GM12891 (cell line): ENCODE measurements at places on chromosomes 2 and 18.
A peak's percentile ranks its signal among the peaks of the same experiment; 100 is the strongest.

DNA sequence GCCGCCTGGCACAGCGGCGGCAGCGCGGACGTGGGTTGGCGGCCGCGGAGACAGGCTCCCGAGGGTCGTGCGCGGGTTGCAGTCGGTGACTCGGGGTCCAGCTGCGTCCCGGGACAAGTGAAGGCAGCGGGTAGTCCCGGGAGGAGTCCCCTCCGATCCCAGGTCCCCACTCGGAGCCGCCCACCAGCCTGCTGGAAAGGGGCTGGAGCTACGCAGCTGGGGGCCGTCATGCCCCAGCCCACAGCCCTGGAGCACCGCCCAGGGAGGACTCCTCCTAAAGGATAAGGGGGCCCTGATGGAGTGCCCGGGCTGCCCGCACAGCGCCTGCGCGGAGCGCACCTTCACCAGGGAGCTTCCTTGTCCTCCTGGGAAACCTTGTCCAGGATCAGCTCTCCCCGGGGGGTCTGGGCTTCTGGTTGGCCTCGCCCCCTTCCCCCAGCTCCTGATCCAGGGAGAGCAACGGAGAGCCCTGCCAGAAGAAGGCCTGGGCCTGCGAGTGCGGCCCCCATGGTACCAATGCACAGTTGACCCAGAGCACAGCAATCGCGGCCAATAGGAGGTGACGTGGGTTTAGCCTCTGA is 25.9 kb upstream of the ALPP start:
- no peak for DNase-seq

DNA sequence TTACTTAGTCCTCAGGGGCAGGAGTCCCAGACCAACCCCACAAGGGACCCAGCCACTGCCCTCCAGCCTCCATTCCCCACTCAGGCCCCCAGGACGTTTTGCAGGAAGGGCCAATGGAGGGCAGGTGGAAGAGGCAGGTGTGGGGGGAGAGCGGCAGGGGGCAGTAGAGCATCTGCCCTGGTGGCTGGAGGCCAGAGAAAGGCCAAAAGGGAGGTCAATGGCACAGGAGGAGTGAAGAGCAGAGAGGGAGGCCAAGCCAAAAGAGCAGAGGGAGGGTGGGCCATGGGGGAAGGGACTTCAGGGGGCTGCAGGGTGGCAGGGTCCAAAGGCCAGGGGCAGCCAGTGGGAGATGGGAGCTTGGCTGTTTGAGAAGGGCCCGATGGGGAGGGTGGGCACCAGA is 17.3 kb upstream of the GPR55 start:
- DNase-seq, result no peak

- no peak for DNase-seq
These were observed 8.5 kb downstream of the FMNL2 start for GRCh38 chr2:152343426-152343825.

- no peak for DNase-seq
These were observed 30.8 kb downstream of the ADAM23 start for GRCh38 chr2:206474099-206474498.

DNA sequence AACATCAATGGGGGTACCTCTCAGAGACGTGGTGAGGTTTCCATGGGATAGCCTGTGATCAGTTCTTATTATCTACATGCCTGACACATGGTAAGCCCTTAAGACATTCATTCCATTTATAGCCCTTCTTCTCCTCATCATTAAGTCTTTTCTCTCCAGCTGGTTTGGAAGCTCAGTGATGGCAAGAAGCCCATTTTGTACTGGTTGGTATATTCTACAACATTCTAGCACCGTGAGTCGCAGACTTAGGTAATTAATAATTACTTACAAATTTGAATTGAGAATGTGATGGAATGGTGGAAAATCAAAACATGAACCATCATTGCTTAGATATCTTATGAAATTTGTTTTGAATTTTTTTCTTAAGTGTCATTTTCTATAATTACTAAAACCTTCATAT is 472.6 kb downstream of the DLGAP1 start:
- DNase-seq, result no peak

- DNase-seq, result peak; percentile 5
These were observed 127.6 kb upstream of the SPOPL start for GRCh38 chr2:138373993-138374408.

DNA sequence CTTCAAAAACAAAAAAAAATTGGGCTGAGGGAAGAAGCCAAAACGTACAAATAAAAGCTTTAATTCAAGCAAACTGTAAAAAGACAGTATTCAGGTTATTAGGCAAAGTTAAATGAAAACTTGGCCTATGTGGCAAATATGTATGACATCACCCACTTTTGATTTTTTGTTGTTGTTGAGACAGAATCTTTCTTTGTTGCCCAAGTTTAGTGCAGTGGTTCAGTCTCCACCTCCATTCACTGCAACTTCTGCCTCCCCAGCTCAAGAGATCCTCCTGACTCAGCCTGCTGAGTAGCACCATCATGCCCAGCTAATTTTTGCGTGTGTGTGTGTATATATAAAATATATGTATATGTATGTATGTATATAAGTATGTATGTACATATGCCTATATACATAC is 440.4 kb upstream of the NRXN1 start:
- no peak for DNase-seq

DNA sequence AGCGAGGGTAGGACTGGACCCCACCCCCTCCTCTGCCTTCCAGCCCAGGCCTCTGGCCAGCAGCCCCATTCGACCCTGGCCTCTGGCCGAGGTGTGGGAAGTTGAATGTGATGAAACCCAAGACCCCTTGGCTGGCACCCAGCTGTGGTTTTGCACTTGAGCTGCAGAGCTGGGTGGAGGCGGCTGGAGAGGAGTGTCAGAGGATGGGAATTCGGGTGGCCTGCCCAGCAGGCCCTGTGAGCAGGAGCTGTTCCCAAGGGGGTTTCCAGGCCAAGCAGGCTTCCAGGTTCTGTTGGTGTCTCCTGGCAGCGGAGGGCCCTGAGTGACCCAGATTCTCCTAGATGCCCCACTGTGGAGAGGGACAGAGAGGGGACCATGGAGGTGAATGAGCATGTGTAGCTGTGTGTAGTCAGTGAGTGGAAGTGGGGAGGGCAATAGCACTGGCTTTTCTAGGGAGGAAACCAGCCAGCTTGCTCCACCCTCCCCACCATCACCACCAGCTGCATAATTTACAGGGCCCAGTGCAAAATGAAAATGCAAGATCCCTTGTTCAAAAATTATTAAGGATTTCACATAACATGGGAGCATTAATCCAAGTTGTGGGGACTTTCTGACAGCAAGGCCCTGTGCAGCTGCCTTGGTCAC is 172.2 kb upstream of the HAAO start:
- no peak for DNase-seq

DNA sequence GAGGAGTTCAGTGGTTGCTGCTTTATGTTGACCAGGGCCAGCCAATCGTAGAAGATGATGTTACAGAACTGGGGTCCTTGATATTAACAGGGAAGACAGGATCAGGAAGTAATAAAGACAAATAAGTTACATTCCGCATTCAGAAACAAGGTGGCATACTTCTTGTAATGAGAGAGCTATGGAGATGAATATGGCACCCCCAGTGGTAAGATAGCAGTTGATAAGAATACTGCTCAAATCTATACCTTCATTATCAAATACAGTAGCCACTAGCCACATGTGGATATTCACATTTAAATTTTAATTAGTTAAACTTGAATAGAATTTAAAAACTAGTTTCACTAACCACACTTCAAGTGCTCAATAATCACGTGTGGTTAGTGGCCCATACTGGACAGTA is 290.4 kb upstream of the RBMS1 start:
- DNase-seq, result no peak

DNA sequence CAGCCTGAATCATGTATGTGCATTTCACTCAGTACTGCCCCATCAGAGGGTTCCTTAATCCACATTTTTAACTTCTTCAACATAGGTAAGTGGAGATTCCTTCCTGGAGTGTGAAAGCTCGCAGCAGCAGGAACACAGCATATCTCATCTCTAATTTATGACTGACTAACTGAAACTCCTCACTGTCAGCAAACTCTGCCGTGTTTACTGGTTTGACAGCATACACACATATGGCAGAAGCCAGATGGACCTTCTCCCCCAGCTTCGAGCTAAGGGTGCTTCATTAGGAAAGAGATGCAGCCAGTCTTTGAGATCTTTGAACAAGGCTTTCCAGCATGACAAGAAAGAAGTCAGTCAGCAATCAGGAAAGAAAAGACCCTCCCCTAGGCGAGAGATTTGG is 200.3 kb upstream of the ACVR2A start:
- DNase-seq, result no peak

GRCh38 chr2:56656826-56657225 is 473.0 kb downstream of the CCDC85A start:
- DNase-seq, result no peak

DNA sequence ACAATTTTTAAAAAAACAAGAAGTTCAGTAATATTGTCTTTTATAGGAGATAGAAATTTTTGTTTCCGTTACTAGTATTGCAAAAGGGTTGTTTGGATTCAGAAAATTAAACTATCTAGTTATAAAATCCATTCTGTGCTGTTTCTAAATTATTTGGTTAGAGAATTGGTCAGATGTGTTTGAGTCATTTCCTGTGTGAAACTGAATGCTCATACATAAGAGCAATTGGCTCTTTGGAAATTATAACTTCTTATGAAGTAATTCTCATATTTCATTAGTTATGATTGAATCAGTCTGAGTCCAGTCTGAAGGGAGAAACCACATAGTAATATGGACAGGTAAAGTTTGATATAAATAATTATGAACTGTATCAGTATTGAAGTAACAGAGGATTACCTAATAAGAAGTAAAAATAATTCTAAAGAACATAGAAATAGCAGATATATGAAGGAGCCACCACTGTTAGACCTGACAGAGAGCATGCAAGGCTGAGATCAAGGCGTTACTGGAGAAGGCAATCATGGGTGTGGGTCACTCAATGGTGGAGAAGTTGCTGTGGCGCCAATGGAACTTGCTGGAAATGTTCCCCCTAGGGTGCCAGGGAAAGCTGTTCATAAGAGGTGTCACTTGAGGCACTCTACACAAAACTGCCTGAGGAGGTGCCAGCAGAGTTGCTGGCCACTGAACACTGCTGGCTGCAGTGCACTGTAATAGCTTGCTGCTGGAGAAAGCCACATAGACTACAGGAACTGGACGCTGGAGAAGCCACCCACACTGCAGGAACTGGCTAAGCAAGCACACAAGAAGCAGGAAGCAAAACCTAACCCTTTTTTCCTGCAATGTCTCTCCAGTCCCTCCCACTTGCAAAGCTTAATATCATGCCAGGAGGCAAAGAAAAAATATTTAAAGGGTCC is 18.0 kb upstream of the FAP start:
- DNase-seq, result no peak

DNA sequence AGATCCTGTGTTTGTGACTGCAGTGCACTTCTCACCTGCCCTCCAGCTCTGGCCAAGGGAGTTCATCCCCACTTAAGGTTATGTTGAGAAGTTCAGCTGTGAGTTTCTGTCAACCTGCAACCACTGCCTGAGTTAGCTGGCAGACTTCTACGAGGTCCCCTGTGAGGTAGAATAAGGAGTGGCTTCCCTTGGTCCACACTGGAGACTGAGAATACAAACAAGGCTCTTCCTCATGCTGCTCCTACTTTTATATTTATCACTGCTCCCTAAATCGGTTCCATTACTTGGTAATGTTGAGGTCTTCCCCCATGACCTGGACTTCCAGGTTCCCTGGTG is 353.2 kb upstream of the CWC22 start:
- DNase-seq, result no peak

- DNase-seq, result no peak
These were observed 14.0 kb upstream of the PRKCE start for GRCh38 chr2:45637440-45637839.

DNA sequence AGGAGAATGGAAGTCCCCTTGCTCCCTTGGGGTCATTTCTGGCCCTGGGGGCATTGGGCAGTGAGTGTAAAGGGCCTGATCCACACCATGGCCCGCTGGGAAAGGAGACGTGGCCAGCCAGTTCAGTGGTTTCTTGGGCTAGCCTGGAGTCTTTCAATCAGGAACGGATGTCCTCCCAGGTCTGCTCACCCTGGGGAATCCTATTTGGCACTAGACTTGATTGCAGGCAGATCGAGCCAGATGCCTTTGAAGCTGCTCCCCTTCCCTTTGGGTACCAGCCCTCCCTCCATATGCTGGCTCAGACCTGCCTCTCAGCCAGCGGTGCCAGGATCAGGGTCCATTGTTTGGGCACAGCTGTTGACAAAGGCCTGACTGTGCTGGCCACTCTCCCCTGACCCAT is 11.0 kb downstream of the FBLN7 start:
- no peak for DNase-seq

GRCh38 chr2:102367331-102367971 is 11.9 kb downstream of the IL18R1 start:
- no peak for DNase-seq

- DNase-seq, result no peak
These were observed 437.2 kb upstream of the TNP1 start for GRCh38 chr2:217297096-217297495.

DNA sequence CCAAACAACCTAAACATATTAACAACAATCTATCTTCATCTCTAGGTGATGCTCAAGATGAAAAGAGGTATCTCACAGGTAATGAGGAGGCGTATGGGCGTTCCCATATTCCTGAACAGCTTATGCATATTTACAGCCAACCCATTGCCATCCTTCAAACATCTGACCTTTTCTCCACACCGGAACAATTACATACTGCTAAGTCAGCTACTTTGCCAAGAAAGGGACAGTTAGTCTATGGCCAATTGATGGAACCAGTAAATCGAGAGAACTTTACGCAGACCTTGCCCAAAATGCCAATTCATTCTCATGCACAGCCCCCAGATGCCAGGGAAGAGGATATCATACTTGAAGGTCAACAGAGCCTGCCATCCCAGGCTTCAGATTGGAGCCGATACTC is 68.0 kb downstream of the FAM171B start:
- DNase-seq, result no peak

DNA sequence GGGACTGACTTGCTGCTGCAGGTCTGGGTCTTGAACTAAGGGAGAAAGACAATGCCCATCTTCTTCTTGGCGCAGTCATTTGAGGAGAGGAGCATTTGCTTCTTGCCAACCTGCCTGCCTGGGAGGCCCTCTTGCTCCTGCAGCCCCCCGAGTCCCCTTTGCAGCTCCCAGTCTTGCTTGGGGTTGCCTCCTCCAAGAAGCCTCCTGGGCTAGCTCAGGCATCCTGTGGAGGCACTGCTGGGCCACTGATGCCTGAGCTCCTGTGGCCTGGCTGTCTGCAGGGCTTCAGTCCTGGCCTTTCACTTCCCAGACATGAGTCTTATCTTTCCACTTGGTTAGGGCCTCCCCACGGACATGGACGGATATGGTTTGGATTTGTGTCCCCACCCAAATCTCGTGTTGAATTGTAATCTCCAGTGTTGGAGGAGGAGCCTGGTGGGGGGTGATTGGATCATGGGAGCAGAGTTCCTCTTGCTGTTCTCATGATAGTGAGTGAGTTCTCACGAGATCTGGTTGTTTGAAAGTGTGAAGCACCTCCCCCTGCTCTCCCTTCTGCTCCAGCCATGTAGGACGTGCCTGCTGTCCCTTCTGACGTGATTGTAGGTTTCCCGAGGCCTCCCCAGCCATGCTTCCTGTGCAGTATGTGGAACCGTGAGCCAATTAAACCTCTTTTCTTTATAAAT is 17.3 kb downstream of the HPCAL1 start:
- DNase-seq, result no peak
